ENCODE measurements at places on chromosomes 7 and 10.

GRCh38 chr7:148872188-148872587 lies 11.9 kb downstream of the EZH2 start:
- H3K27me3 ChIP-seq, result no peaks in the 10 kb centered on the region
- no peak overlapping the region for H3K4me3 ChIP-seq
- no peak for DNase-seq
- H3K36me3 ChIP-seq, result peaks cover 49% of the 10 kb centered on the region
- H3K27ac ChIP-seq, result no peak overlapping the region

DNA sequence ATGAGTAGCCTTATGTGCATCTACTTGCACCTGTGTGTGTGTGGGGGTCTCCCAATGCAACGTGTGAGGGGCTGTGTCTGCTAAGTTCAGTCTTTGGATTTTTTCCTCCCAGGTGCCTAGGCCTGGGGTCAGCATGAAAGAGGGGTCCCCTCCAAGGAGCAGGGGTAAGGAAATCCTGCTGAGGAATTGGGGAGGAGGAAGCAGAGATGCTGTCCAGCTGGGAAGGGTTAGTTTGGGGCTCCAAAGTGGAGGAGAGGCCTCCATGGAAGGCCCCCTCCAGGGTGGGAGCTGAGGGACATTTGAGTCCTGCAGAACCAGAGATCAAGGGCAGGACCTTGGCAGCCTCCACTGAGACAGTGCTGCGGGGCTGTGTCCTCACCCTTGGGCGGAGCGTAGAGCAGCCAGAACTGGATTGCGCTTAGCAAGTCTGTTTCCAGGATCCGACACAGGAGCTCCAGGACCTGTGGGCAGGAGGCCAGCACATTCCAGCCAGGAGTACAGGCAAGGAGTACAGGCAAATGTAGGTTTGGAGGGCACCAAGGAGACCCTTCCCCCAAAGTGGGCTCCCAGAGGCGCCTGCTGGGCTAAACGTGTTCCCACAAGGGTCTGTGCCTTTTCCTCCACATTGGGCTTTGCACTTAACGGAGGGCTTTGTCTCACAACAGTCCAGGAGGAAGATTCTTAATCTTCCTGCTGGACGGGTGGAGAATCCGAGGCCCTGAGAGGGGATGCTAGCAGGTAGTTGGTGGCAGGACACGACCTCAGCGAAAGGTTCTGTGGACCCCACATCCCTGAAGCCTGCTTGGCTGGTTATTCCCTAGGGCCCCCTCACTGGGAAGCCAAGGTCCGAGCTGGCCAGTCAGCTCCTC lies 10.1 kb downstream of the TBATA start:
- H3K27me3 ChIP-seq, result no peaks in the 10 kb centered on the region
- no peak overlapping the region for H3K27ac ChIP-seq
- H3K4me1 ChIP-seq, result no peaks in the 10 kb centered on the region
- no peaks in the 10 kb centered on the region for H3K36me3 ChIP-seq

- peaks cover 10% of the 10 kb centered on the region for H3K36me3 ChIP-seq
- no peaks in the 10 kb centered on the region for H3K27me3 ChIP-seq
- no peak overlapping the region for H3K27ac ChIP-seq
- peaks cover 8% of the 10 kb centered on the region for H3K4me1 ChIP-seq
- H3K4me3 ChIP-seq, result no peak overlapping the region
Observed at GRCh38 chr7:139618482-139619366, 95.2 kb downstream of the CLEC2L start.

GRCh38 chr10:70480239-70480861 lies 1.8 kb downstream of the PALD1 start:
- H3K27me3 ChIP-seq, result peaks cover 13% of the 10 kb centered on the region
- no peaks in the 10 kb centered on the region for H3K36me3 ChIP-seq
- H3K4me1 ChIP-seq, result peaks cover 46% of the 10 kb centered on the region
- peak; percentile 29 for DNase-seq
- peak overlapping the region; percentile 75 for H3K4me3 ChIP-seq

DNA sequence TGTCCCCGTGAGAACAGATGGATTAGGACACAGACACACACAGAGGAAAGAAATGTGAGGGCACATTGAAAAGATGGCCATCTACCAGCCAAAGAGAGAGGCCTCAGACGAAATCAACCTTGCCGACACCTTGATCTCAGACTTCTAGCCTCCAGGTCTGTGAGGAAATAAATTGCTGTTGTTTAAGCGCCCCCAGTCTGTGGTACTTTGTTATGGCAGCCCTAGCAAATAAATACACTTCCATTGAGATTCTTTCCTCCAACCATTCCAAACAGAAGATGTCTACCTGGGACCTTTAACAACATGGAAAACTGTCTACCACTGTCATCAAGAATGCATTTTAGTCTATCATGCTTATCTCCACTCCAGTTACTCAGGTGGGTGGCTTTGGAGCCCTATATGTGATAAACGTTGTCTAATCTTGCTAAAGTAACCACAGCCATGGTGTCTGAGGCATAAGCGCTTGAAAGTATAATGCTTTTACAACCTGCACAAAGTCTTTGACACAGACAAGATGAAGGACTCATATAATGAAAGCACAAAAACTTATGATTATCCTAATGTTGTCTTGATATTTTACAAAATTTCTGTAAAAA lies 244.3 kb downstream of the MTERF1 start:
- no peak overlapping the region for H3K4me3 ChIP-seq
- no peak for DNase-seq
- no peak overlapping the region for H3K27ac ChIP-seq
- H3K4me1 ChIP-seq, result no peaks in the 10 kb centered on the region

- no peak overlapping the region for H3K27ac ChIP-seq
- DNase-seq, result no peak
- H3K36me3 ChIP-seq, result peaks cover 14% of the 10 kb centered on the region
- no peaks in the 10 kb centered on the region for H3K27me3 ChIP-seq
Observed at GRCh38 chr7:92306153-92306552, 60.4 kb downstream of the ANKIB1 start.

DNA sequence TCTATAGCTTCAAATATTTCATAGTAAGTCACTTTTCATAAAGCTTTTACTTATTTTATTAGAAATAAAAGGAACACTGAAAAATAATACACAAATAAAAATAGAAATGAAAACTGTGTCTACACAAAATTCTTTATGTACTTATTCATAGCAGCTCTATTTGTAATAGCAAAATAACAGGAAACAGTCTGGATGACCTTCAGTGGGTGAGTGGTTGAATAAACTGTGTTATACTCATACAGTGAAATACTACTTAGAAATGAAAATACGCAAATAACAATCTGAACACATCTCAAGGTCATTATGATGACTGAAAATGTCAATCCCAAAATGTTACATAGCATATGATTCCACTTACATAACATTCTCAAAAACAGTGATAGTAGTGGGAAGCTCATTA lies 138.7 kb upstream of the PCLO start:
- no peak overlapping the region for H3K4me3 ChIP-seq
- H3K36me3 ChIP-seq, result no peaks in the 10 kb centered on the region
- no peak for DNase-seq
- no peaks in the 10 kb centered on the region for H3K27me3 ChIP-seq

DNA sequence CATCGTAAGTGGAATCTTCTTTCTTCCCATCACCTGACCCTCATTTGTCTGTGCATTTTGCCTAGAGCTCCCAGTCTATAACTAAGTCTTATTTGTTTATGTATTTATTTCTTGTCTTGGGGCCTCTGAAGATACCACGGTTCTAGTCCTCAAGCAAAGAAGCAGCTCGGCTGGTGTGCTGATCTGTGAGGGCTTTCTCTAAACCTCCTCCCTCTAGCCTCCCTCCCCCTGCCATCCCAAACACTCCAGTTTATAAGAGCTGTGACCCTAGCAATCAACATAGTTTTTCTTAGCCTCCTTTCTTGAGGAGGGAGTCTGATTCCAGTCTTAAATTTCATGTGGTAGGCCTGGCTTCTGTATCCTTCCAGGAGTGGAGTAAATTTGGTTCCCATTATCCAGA lies 15.7 kb upstream of the NDUFA5 start:
- H3K36me3 ChIP-seq, result no peaks in the 10 kb centered on the region
- H3K27me3 ChIP-seq, result peaks cover 13% of the 10 kb centered on the region
- H3K4me3 ChIP-seq, result no peak overlapping the region
- no peak for DNase-seq
- H3K27ac ChIP-seq, result no peak overlapping the region

GRCh38 chr7:12809476-12809875 lies 122.0 kb downstream of the ARL4A start:
- DNase-seq, result no peak
- no peak overlapping the region for H3K27ac ChIP-seq

GRCh38 chr7:41706228-41706930 lies 3.5 kb upstream of the INHBA start:
- no peak overlapping the region for H3K4me3 ChIP-seq
- no peak for DNase-seq
- no peak overlapping the region for H3K27ac ChIP-seq
- H3K27me3 ChIP-seq, result peaks cover 43% of the 10 kb centered on the region
- H3K36me3 ChIP-seq, result no peaks in the 10 kb centered on the region
- H3K4me1 ChIP-seq, result peaks cover 14% of the 10 kb centered on the region

DNA sequence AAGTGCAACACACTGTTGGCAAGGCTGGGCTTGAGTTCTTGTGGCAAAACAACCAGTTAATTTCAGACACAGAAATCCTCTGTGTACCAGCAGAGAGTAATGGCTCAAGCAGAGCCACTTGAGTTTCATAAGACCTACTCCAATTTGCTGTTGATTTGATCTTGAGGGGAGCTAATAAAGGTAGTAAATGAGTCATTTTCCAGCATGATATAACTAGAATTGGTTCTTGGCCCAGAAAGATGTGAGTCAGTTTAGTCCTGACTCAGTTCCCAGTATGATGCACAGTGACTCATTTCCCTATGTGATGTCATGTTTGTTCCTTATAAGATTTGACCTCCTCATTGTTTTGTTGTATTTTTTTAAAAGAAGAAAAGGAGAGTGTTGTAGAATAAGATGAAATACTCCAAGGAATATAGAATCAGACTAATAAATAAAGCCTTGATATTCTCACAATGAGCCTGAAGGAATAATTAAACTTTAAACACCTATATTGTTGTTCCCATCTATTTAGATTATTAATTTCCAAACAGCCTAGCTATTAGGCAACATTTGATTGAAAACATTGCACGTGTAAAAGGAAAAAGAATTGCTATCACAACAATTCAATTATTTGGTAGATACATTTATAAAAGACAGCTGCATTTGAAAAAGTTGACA lies 186.2 kb downstream of the REEP3 start:
- H3K4me3 ChIP-seq, result peak overlapping the region; percentile 8
- H3K27me3 ChIP-seq, result no peaks in the 10 kb centered on the region
- H3K4me1 ChIP-seq, result peaks cover 51% of the 10 kb centered on the region
- H3K27ac ChIP-seq, result peak overlapping the region; percentile 84
- no peaks in the 10 kb centered on the region for H3K36me3 ChIP-seq
- no peak for DNase-seq

- H3K27ac ChIP-seq, result no peak overlapping the region
- no peak overlapping the region for H3K4me3 ChIP-seq
- DNase-seq, result no peak
- peaks cover 13% of the 10 kb centered on the region for H3K36me3 ChIP-seq
Observed at GRCh38 chr7:128197989-128198580, 43.0 kb upstream of the LEP start.

DNA sequence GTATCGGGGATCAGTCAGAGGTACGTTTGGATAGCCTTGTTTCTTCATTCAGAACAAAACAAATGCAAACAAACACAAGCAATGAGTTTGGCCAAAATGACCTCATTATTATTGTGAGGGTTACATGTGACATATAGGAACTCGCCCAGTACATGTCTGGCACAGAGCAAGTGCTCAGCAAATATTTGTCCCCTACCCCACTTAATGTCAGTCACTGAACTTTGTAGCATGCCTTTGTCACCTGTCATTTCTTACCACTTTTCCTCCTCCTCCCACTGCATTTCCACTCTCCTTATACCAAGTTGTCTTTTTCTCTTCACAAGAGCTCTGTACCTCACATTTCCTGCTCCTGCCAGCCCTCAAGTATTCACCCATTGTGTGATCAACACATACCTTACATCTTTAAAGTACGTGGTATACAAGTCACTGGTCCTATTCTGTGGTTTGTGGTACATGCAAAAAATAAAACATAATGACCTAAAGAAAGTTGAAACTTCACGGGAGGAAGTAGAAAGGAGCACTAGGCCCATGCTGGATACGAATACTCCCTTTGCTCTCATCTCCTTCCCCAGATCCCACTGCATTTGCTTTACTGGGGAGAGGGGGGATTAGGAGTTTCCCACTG lies 236.0 kb downstream of the INHBA start:
- H3K36me3 ChIP-seq, result no peaks in the 10 kb centered on the region
- H3K4me1 ChIP-seq, result no peaks in the 10 kb centered on the region
- no peak overlapping the region for H3K27ac ChIP-seq
- DNase-seq, result no peak

GRCh38 chr7:152338561-152338960 lies 97.2 kb downstream of the KMT2C start:
- H3K4me1 ChIP-seq, result peaks cover 44% of the 10 kb centered on the region
- H3K4me3 ChIP-seq, result no peak overlapping the region
- H3K36me3 ChIP-seq, result peaks cover 3% of the 10 kb centered on the region
- no peak for DNase-seq
- H3K27ac ChIP-seq, result no peak overlapping the region

GRCh38 chr10:44300666-44301649 lies 83.9 kb downstream of the CXCL12 start:
- DNase-seq, result no peak
- no peak overlapping the region for H3K27ac ChIP-seq
- H3K36me3 ChIP-seq, result no peaks in the 10 kb centered on the region

DNA sequence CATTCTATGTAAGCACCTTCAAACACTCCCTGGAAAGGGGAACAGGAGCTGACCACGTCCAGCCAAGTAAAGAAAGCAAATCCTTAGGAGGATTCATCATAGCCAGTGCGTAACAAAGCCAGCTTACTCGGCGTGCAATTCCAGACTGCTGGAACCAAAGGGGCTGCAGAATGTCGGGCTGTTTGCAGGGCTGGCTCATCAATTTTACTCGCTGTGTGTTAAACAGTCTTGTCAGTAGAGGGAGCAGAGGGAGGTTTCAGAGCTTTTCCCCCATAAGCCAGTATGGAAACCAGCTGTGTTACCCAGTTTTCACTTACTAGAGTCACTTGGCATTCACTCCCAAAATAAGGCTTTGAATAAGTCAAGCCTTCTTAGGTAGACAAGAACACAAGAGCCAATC lies 127.1 kb downstream of the KMT2E start:
- DNase-seq, result no peak
- no peaks in the 10 kb centered on the region for H3K4me1 ChIP-seq
- H3K27me3 ChIP-seq, result no peaks in the 10 kb centered on the region
- H3K4me3 ChIP-seq, result no peak overlapping the region
- peaks cover 16% of the 10 kb centered on the region for H3K36me3 ChIP-seq

- no peak for DNase-seq
- H3K4me3 ChIP-seq, result no peak overlapping the region
- H3K36me3 ChIP-seq, result peaks cover 7% of the 10 kb centered on the region
- no peak overlapping the region for H3K27ac ChIP-seq
- H3K4me1 ChIP-seq, result no peaks in the 10 kb centered on the region
Observed at GRCh38 chr10:21811245-21811585, 192.3 kb downstream of the DNAJC1 start.

Data from activated naive CD8-positive, alpha-beta T cell treated with anti-CD3 and anti-CD28 coated beads, Interleukin-2, amount 50 U/mL, for 24 hours (primary cell).